A673 (cell line): ENCODE measurements at places on chromosomes 11 and 22. TPM values are rescaled to one million over a fixed set of nuclear protein-coding genes. Genes with fewer than 3 reads are reported as not detected.

The POTEH gene
- total RNA-seq, result not detected in 2 replicates

DNA sequence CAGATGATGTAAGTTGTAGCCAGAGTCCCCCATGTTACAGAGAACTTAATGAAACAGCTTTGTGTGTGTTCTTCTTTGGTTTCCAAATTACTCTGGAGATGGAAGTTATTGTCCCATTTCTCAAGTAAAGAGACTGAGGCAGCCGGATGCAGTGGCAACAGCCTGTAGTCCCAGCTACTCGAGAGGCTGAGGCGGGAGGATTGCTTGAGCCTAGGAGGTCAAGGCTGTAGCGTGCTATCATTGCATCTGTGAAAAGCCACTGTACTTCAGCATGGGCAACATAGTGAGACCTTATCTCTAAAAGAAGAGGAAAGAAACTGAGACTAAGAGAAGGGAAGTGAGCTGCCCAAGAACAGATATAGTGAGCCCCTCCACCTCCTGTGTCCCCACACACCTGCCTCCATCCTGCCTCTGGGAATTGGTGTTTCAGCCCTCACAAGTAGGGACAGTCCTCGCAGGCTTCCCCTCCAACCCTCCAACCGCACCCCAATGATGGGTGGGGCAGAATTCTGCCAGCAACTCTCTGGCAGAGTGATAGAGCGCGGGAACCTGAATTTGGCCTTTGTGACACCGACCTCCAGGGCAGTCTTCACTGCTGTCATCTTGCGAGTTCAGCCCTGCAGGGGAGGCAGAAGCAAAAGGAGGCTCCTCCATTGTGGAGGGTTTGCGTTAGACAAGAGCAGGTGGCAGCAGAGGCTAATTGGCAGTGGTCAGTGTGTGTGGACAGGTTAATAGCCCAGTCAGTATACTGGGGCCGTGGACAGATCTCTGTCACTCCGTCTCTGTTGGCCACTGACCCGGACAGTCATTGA lies 1.6 kb downstream of the PDXP start:
- peaks cover 21% of the 10 kb centered on the region for H3K4me1 ChIP-seq
- H3K27me3 ChIP-seq, result no peaks in the 10 kb centered on the region
- peak overlapping the region; percentile 51 for H3K27ac ChIP-seq
- peaks cover under 1% of the 10 kb centered on the region for H3K36me3 ChIP-seq
- peak overlapping the region; percentile 85 for H3K4me3 ChIP-seq

- no peaks in the 10 kb centered on the region for H3K27me3 ChIP-seq
- no peak overlapping the region for H3K4me3 ChIP-seq
- H3K36me3 ChIP-seq, result peaks cover 46% of the 10 kb centered on the region
- H3K27ac ChIP-seq, result peak overlapping the region; percentile 77
- peaks cover 88% of the 10 kb centered on the region for H3K4me1 ChIP-seq
- peak; percentile 91 for DNase-seq
These were observed 9.7 kb upstream of the AHNAK start for GRCh38 chr11:62556108-62556874.

DNA sequence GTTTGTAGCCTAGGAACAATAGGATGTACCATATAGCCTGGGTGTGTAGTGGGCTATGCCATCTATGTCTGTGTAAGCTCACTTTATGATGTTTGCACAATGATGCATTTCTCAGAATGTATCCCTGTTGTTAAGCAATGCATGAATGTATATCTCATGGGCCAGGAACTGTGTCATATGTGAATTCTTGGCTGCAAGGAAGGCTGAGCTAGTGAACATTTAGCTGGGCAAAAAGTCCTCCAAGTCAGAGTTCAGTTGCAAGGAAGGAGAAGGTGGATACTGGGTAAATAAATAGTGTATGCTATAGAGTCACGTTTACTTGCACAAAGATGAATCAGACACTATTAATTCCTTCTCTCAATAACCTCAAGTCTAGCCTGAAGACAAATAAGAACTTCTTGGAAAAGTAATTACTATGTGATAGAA lies 136.1 kb downstream of the EHF start:
- no peak for DNase-seq
- peaks cover 36% of the 10 kb centered on the region for H3K27me3 ChIP-seq
- H3K4me1 ChIP-seq, result no peaks in the 10 kb centered on the region
- no peaks in the 10 kb centered on the region for H3K36me3 ChIP-seq
- no peak overlapping the region for H3K4me3 ChIP-seq

DNA sequence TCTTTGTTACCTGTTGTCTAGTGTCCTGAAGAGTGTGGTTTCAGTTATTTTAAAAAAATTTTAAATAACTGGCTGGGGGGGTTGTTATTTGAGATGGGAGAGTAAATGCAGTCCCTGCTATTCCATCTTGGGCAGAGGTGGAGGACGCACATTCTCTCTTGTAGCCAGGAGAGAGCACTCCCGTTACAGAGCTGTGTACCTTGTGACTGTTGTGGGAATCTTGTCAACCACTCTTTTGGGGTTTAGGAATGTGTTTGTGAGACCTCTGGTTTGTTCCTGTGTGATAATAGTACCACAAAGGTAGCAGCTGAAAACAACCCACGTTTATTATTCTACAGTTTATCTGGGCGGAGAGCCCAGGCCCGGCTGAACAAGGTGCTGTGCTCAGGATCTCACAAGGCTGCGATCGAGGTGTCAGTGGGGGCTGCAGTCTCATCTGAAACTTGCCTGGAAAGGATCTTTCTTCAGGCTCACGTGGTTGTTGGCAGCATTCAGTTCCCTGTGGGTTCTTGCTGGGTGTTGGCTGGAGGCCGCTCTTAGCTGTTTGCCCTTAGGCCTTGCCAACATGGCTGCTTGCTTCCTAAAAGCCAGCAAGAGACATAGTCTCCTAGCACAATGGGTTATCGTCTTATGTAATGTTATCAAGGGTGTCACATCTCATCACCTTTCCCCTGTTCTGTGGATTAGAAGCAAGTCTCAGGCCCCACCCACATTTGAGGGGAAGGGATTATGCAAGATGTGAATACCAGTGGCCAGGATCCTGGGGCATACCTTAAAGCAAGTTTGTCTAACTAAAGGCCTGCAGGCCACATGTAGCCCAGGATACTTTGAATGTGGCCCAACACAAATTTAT lies 20.6 kb downstream of the IGHMBP2 start:
- H3K4me3 ChIP-seq, result no peak overlapping the region
- no peak overlapping the region for H3K27ac ChIP-seq
- no peaks in the 10 kb centered on the region for H3K4me1 ChIP-seq
- no peaks in the 10 kb centered on the region for H3K27me3 ChIP-seq

DNA sequence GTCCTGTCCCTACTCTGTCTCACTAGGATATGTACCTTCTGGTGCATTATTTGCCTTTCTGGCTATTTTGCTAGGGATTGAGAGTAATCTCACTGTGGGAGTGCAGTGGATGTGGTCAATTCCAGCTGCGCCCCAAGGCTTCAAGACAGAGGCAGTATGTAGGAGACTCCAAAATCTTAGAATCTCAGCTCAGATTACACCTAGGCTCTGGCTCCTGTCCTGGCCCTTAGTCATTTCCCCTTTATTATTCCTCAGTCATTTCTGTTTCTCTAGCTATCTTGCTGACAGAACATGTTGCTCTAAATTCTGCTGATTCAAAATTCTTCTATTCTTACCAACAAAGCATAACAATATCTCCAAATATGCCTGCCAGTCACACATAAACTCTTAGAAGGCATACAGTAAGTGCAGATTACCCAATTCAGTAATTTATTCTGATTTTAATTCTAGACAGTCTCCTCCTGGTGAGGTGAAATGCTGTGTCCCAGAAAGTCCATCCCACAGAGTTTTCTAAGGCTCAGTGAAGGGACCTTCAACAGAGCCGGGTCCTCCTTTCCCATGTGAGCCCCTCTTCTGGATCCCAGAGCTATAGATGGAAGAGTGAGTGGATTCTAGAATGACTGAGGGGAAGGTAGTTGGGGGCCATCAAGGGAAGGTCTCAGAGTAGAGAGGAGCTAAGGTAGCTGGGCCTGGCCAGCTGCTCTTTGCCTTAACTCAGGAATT lies 24.3 kb upstream of the GLYATL1 start:
- H3K36me3 ChIP-seq, result no peaks in the 10 kb centered on the region
- no peak overlapping the region for H3K4me3 ChIP-seq
- H3K4me1 ChIP-seq, result no peaks in the 10 kb centered on the region
- no peak overlapping the region for H3K27ac ChIP-seq
